Regular cardiac myocyte (primary cell): ENCODE measurements at places on chromosomes 11 and 22. TPM values are rescaled to one million over a fixed set of nuclear protein-coding genes. Genes with fewer than 3 reads are reported as not detected.

Gene APOBEC3B
- 0.56 and 13.0 TPM in 2 replicates for total RNA-seq

Gene CTSW
- total RNA-seq: not detected in 2 replicates

Gene OR51B4
- total RNA-seq: not detected in 2 replicates

Gene POU2AF2
- not detected in 2 replicates for total RNA-seq

Gene HEPN1
- not detected in 2 replicates for total RNA-seq

Gene FGF3
- total RNA-seq: not detected in 2 replicates

Gene POTEH
- not detected in 2 replicates for total RNA-seq
